CD4-positive, alpha-beta T cell treated with Interleukin-10 for 1 hour (primary cell): ENCODE measurements at places on chromosomes 2 and 18.
A peak's percentile ranks its signal among the peaks of the same experiment; 100 is the strongest.

DNA sequence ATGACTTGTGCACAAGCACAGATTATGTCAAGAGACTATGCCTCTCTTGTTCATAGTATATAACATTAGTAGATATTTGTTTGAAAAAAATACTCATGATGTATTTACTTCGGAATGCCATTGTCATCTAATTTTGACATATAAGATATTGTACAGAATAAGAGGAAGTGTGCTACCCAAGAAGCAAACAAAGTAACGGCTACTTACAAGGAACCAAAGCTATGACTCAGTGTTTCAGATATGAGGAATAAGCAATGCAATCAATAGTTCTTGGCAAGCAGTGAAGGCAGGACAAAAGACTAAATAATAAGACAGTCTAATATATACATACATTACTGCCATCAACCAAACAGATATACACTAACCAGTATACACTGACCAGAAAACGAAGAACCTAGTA is 256.3 kb downstream of the CCDC178 start:
- DNase-seq, result no peak

DNA sequence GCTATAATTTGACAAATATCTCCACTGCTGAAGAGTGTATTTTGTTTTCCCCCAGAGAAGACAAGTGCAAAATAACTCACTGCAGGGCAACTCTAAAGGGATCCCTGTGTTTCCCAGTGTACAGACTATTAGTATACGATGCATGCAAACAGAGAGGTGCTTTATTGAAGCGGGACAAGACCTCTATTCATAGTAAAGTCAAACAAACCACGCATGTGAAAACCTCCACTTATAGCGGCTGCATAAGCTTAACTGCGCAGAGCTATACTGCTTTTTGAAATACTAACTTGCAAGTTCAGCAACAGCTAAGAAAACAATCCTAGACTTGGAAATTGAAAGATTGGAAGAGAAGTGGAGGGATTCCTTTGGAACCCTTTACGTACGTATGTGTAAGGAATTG is 15.6 kb downstream of the RNF144A start:
- no peak for DNase-seq

DNA sequence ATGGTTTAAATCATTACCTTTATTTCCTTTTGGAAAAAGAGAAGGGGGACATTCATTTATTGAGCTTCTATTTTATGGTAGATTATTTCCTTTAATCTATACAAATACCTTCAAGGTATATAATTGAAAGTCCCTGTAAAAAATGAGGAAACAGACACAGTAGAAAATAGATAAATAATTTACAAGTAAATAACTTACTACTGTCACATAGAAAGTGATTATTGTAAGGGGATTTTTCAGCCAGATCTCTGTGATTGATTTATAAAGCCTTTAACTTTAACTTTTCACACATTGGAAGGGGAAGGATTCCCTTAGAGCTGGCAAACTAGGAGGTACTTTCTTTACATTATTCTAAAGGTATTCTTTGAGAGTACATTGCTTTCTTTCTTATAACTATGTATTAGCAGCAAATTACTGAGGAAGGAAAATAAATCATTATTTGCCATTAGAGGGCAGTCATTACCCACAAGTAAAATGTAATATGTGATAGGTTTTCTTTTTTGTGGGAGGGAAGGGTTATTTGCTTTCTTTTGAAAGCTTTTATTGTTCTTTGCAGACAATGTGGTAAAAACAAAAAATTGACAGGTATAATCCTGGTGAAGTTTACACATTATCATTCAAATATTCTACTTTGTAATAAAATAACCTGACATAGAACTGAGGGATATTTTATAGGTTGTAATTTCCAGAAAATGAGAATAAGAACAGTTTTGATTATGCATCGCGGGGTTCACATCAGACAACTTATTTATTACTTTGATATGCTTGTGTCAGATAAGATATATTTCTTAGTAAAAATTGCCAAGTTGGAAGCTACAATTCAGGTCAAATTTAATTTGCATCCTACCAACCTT is 24.8 kb upstream of the RPE start:
- DNase-seq, result peak; percentile 59

GRCh38 chr2:70835643-70836042 is at the start of gene CD207:
Gene CD207 (minus strand): TSS chr2:70835816. CDS start chr2:70835776, 40 bp downstream.
- DNase-seq, result no peak

- peak; percentile 25 for DNase-seq
Measured at GRCh38 chr2:59301466-59302402, 1060.6 kb upstream of the FANCL start.

GRCh38 chr2:109348671-109349502 is 219.9 kb downstream of the SH3RF3 start:
- peak; percentile 57 for DNase-seq

GRCh38 chr2:127032621-127033020 is 74.3 kb downstream of the BIN1 start:
- no peak for DNase-seq

GRCh38 chr18:74273394-74273793 is 18.4 kb downstream of the CYB5A start:
- DNase-seq, result no peak

DNA sequence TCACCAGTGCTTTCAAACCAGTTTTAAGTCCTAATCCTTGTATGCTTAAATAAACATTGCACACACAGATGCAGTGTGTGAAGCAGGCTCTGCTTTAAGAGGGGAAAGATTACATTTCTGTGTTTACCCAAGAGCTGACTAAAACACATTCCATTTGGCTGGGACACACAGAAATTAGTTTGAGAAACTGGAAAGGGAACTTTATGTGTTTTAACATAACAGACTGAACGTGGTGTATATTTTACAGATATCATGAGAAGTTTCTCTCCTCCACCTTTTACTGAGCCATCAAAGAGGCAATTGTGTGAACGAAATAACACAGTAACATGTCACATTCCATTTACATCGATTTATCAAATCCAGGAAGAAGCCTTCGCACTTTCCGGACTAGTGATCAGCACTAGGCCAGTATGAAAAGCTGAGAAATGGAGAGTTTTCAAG is 121.8 kb downstream of the MAIP1 start:
- DNase-seq, result no peak

DNA sequence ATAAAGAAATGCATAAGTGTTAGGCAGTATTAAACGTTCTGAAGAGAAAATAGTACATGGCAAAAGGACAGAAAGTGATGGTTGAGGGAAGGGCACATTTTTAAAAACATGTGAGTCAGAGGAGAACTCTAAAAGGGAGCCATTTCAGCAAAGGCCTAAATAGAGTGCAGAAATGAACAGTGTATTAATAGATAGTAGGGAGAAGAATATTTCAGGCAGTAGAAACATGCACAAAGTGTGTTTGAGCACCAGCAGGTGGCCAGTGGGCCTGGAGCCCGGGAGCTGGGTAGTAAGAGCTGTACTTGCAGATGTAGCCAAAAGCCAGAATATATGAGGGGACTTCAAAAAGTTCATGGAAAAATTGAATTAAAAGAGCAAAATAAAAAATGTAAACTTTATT is 288.1 kb upstream of the FIGN start:
- no peak for DNase-seq

GRCh38 chr2:15643791-15644585 is 52.3 kb downstream of the DDX1 start:
- DNase-seq, result no peak

DNA sequence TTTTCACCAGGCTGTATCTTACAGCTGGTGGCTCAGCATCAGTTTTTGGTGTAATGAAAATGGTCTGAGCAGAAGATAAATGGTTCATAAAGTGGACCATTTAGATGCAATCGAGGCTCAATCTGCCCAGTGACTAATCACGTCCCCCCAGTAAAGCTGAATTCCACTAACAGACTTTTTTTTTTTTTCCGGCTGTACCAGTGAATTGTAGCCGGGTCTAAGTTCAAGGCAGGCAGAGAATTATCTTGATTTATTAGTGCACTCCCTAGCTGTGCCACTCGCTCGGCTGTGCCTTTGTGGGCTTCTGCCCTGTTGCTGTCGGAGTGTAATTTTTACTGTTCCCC is 215.1 kb upstream of the POU3F3 start:
- DNase-seq, result no peak

- no peak for DNase-seq
Measured at GRCh38 chr2:98571121-98571701, 37.1 kb downstream of the COA5 start.

DNA sequence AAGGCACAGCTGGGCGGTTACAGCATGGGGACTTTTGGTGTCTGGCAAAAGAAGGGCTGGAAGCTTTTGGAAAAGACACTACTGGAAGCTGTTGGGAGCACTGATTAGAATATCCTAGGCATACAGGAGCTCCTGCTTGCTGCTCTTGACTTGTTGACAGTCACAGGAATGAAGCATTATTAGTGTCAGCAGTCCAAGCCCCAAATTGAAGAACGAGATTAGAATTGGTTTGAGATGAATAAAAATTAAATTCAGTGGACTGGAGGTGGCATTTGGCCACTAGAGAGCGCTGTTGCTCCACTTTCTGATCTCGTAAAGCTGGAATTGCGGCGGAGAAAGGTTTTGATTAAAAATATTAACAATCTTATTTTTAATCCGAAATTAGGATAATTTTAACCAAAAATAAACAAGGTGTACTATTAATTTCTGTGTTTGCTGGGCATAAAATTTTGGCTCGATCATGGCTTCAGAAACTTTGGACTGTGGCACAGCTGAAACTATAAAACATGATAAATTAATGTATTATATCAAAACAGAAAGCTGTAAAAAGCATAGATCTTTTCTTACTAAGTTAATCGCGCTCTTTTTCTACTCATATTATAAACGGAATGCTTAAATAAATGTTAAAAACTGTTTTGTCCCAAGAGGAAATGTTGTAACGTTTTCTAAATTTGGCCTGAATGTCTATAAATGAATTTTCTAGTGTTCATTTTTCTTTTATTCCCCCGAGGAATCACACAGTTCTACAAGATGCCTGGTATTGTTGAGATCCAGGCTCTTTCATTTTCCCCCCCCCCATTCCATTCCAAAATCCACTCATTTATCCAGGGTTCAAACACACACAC is 2.4 kb upstream of the HOXD8 start:
- DNase-seq, result peak; percentile 67

- no peak for DNase-seq
Measured at GRCh38 chr2:74824679-74825078, 9.2 kb upstream of the HK2 start.

- DNase-seq, result no peak
Measured at GRCh38 chr18:46338766-46339165, 234.6 kb downstream of the HAUS1 start.

DNA sequence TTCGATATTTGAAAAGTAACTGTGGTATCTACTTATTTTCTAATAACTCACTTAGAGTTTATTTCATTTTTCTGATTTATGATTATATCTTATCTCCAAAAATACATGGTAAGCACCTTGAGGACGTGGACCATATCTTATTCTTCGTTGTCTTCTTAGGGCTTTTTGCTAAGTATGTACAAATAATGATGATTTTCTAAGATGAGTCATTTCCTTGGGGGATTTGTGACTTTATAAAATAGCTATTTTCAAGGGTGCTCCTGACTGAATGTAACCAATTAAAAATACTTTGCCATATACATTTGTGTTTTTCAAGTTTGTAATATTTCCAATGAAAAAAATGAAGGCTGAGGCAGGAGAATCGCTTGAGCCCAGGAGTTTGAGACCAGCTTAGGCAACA is 56.3 kb downstream of the GREB1L start:
- no peak for DNase-seq

DNA sequence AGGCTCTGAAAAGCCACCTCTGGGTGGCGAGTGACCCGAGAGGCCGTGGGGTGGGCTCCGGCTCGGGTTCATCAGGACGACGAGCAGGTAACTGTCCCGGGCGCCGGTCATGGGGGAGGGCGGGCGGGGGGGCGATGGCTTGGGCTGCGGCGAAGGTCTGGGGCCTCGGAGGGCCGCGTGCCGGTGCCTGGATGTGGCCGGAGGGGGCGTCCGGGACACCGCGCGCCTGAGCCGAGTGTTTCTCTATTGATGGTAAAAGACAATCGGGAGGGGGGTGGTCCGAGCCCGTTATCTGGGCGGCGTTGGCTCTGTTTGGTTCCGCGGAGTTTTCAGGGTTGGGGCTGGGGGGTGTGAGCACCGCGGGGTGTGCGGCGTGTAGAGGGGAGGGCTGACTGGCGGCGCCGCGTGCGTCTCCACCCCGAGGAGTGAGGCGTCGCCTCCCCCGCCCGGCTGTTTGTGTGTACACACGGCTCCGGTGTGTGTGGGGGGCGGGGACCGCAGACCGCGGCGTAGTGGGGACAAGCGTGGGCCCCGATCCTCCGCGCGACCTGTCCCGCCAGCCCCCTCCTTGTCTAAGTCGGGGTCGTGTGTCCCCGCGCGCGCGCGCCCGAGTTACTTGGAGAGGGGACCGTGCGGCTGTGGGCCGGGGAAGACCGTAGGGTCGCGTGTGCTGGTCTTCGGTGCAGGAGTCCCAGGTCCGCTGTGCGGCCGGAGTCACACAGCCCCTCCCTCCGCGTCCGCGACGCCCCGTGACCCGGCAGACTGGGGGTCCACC is 1.6 kb downstream of the CTIF start:
- peak; percentile 44 for DNase-seq

- no peak for DNase-seq
Measured at GRCh38 chr18:65623676-65624075, 127.1 kb upstream of the CDH7 start.

DNA sequence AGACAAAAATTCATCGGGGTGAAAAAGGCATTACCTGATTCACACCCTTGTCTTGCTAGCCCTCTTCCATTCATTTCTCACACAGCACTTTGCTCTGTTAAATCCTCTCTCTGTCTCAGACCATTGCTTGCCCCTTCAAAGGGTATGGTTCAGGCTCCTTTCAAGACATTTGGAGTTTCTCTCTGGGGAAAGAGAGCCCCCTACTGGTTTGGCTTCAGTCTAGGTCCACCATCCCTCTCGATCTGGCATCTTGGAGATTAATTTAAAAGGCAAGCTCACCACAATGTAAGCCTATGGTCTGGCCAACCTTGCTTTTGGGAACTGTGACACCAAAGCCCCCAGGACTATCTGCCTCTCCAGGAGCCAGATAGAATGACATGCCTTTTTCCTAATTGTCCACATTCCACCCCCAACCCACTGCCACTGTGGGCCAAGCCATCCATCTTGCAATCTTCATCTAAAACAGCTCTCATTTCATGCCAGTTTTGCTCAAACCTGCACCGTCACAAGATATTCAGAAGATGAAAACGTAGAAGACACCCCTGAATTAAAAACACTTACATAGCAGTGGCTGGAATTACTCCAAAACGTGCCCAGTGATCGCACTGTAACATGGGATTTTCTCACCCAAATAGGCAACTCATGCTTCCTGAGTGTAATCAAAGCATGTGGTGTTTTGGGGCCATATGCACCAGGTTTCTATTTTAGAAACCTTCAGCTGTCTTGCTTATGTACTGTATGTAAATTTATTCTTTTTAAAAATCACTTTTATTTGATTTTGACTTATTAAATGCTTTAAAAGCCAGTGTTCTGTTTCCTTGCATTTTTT is 93.9 kb downstream of the FARSB start:
- DNase-seq, result peak; percentile 57

DNA sequence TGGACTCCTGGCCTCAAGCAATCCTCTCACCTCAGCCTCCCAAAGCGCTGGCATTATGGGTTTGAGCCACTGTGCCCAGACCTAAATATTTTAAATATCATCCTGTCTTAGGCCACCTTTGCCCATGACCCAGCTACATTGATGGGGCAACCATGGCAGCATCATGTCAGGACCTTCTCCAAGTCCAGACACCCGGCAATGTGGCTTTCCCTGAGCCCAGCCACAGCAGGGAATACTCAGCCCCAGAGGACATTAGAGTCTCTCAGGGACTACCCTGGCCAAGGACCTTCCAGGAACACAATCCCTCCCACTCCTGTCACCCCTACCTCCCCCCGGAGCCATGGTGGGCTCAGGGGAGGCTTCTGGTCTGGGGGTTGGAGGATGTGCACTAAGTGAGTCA is 72.8 kb downstream of the SMAD7 start:
- no peak for DNase-seq
